Hepatocyte (in vitro differentiated cells): ENCODE measurements at places on chromosomes 11 and 22. TPM values are rescaled to one million over a fixed set of nuclear protein-coding genes. Genes with fewer than 3 reads are reported as not detected.

The GPR83 gene
- 0.08 TPM in 1 of 2 replicates, not detected in the other for total RNA-seq

The VPREB1 gene
- total RNA-seq, result not detected in 2 replicates

The TMEM151A gene
- 20.6 and 21.4 TPM in 2 replicates for total RNA-seq

The MMP12 gene
- total RNA-seq, result 0.57 and 0.96 TPM in 2 replicates

The LRP4 gene
- 7.1 and 8.0 TPM in 2 replicates for total RNA-seq

The PIH1D2 gene
- total RNA-seq, result 0.60 and 1.7 TPM in 2 replicates

The MS4A6E gene
- not detected in 2 replicates for total RNA-seq

The RFPL2 gene
- total RNA-seq, result 0.48 and 0.97 TPM in 2 replicates

The SAA1 gene
- total RNA-seq, result 153 and 175 TPM in 2 replicates

The INSC gene
- 0.10 TPM in 1 of 2 replicates, not detected in the other for total RNA-seq

The OOSP4A gene
- not detected in 2 replicates for total RNA-seq

The ART5 gene
- total RNA-seq, result 2.3 and 6.3 TPM in 2 replicates

The NELL1 gene
- 17.7 and 20.1 TPM in 2 replicates for total RNA-seq
